H1 (cell line): ENCODE measurements at places on chromosomes 5 and 9. TPM values are rescaled to one million over a fixed set of nuclear protein-coding genes. Genes with fewer than 3 reads are reported as not detected.

DNA sequence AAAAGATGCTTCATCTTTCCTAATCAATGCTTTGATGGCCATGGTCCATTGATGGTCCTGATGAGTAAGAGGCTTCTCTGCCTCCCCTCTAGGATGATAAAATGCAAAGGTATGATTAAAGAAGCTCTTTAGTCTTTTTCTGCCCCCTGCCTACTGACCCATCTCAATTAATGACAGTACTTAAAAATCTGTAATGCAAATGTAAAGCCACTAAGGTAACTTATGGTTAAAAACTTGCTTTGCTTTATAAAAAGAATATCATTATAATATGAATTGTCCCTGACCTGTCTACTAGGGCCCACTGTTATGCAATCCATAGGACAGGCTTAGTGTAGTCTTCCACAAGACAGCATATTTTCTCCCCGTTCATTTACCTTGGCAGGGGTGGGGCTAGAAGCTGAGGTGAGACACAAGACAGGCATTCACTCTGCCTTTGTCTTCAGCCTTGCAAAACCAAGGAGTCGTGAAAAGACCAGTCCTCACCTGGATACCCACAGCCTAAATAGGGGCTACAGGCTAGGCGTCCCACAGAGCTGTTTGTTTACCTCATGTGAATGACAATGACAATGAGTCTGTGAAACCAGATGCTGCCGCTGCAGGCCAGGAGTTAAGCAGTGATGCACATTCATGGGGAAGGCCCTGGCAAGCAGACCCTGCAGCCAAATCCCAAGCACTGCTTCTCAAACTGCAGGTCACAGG, 60.4 kb downstream of the BNC2 start:
- DNase-seq, result peak; percentile 79

DNA sequence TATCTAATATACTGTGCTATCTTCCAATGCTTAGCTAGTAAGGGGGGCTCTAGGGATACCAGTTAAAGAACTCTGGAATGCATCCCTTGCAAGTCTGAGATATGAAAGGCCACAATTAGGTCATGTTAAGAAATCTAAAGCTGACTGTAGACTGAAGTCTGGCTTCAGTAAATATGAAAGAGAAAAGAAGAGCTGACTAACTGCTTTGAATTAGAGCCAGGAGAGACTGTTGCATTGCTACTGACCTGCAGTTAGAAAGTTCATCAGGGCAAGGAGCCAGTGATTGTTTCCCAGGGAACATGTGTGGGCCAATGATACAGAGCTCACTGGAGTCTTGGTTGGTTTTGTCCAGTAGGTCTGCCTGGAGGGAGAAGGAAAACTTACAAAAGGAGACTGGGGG, 472.1 kb upstream of the TNC start:
- no peak for DNase-seq

DNA sequence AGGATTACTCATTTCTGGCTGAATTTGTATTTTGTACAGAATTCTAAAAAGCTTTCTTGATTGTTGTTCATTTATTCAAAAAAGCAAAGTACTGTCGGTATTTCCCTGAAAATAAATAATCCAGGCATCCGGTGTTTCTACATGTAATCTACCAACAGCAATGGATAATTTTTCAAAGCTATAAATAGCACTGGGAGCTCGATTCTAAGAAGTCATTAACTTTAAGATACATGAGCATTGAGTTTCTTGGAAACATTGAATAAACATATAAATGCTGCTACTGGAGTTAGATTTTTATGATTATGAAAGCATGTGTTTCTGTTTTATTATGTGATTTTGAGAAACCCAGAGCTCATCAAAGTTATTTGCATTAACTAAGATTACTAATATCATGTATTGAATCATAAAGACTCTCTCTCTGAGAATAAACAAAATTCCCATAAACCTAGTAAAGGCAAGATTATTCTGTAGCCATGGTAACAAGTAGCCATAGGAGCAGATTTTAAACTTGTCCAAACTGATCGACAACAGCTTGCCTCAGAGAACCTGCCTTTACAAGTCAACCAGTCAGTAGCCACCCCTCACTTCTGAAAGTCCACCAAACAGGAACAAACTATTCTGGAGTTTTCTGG, 197.0 kb downstream of the DRD1 start:
- DNase-seq, result no peak

DNA sequence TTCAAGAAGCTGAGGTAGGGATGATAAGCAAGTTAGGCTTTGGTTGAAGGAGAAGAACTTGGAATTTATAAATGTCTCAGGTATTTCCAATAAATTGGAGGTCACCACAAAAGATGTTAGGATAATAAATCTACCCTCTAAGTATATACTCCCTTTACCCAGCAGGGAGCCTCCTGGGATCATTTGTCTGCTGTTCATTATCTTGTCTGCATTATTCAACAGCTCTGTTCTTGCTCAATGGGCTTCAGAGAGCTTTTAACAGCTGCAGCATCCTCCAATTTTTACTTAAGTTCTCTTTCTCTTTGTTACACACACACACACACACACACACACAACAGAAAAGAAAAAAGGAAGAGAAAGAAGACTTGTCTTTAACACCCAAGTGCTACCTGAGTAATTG, 51.7 kb upstream of the VPS13A start:
- DNase-seq, result no peak

- DNase-seq, result no peak
Measured at GRCh38 chr9:20597862-20598261, 24.4 kb downstream of the MLLT3 start.

DNA sequence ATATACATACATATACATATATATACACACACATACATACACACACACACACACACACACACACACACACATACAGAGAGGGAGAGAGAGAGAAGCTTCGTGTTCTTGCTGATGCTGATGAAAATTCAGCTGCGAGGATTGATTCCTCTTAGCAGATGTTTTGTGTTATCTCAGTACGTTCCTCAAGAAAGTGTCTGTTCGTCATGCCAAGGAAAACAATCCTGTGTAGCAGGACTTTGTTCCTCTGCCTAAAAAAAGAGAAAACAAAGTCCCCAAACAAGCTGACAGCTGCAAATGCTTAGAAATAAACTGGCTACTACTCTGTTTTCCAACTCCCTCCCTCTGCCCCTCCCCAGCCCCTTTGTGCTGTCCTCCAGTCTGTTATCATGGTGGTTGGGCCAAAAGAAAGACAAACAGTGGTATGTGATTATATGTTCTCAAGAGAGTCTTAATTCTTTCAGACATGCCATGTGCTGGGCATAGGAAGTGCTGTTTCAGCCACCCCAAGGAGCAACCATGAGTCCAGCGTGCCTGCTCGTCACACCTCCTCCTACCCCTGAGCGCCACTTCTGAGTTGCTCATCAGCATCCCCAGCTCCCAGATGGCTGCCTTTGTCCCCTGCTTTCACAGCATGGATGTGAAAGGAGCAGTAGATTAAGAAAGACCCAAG, 71.5 kb upstream of the EQTN start:
- DNase-seq, result no peak

DNA sequence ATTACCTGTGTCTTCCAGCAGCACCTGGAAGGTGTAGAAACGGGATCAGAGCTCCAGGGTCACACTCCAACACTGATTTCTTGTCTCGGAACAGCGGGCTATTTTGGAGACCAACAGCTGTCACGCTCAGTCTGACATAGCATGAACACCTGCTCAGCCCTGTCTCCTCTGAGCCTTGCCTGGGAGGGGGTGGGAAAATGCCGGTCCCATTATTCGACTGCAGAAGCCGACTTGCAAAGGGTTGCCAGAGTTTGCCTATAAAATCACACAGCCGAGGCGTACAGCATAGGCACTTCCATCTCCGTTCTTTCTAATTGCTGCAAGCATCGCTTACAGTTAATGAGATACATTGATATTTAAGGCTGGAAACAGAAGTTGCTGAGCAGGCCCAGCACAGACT, 300.8 kb upstream of the MSX2 start:
- no peak for DNase-seq

AK1 gene
- total RNA-seq, result 35.9 and 37.9 TPM in 2 replicates

SPINK5 gene
- total RNA-seq, result 2.0 and 2.2 TPM in 2 replicates

AMBP gene
- 3.0 and 3.1 TPM in 2 replicates for total RNA-seq

SAXO1 gene
- total RNA-seq, result 0.20 TPM in 1 of 2 replicates, not detected in the other
